ENCODE measurements at places on chromosomes 3 and 15.
A peak's percentile ranks its signal among the peaks of the same experiment; 100 is the strongest.

- DNase-seq = no peak
Measured at GRCh38 chr3:18830087-18830486, 318.2 kb upstream of the KCNH8 start.

DNA sequence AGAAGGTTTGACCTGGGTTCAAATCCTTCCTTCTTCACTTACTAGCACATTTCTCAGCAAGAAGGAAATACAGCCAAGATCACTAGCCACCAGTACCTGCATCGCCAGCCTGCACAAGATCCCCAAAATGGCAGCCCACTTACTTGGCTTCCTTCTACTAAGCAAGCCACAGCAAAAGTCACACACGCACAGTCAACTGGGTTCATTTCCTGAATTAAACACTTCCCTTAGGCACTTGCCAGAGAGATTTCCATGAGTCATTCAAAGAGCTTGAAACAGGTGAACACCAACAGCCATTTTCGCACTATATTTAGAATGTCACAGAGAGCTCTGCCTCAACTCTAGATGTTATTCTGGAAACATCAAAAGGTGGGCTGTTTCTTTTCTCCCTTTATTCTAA lies 42.6 kb downstream of the MGLL start:
- DNase-seq = no peak

DNA sequence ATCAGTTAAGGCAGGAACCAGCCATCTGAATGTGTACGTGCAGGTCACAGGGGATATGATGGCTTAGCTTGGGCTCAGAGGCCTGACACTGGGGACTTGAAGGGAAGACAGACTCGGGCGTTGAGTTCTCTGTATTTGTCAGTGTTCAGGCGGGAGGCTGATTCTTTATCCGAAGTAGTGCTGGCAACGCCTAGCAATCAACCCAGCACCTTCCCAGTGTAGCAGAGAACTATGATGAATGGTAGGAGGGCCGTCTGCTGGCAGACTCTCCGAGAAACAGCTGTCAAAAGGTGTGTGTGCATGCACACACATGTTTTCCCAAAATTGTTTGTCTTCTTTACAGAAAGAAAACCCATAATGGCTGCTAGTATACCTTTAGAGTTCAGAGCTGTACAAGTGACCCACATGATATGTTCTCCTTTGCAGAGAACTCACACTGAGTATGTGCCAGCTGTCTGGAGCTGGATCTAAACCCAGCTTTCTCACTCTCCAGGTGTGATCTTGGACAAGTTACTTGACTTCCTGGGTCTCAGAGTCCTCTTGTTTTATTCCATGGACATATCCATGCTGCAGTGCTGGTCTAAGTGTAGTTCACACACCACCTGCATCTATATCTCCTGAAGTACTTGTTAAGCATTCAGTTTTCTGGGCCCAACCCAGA lies 74.5 kb upstream of the LARS2 start:
- DNase-seq = no peak

DNA sequence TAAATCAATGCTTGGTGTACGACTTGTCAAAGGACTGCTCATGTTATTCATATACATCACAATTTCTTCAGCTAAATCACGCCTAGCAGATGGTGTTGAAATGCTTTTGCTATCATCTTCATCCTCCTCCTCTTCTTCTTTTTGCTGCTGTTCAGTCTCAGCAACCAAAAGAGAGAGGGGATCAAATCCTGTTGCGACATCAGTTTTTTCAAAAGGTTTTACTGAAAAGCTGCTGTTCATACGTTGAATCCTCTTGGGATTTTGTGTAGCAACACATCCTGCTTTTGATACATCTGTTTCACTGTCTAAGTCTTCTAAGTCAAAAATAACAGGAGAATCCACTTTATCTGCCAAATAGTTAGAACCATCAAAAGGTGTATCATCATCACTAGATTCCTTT lies 69.0 kb downstream of the SLC24A1 start:
- DNase-seq = no peak

DNA sequence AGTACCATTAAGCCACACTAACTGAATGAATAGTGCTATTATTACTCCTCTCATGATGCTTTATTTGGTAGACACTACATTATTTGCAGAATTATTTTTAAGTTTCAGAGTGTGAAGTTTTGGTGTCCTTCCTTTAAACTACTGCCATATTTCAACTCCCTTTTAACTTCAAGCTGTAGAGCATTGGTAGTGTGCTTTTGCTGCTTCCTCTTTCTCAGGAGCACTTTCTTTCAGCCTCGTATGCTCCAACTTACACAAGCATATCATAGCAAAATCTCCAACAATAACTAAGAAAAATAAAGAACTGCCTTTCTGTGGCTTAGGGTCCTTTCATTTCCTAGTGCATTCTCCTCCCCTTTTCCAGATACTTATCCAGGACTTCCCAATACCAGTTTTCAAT lies 476.4 kb upstream of the AGTR1 start:
- DNase-seq = no peak

- peak; percentile 4 for DNase-seq
Measured at GRCh38 chr15:88630141-88630721, 8.6 kb upstream of the ISG20 start.

DNA sequence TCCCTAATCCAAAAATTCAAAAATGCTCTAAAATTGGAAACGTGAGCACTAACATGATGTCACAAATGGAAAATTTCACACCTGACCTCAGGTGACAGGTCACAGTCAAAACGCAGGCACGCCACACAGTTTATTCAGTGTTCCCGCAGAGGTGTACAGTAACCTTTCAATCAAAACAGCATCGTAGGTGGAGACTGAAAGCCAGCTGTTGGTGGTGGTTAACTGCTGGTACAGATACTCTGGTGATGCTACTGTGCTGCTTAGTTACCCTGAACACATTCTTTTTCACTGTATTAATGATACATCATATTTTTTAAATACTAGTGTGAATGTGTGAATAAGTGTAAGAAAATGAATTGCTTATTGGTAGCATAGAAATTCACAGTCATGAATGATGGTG lies 23.8 kb downstream of the RAB11A start:
- DNase-seq = no peak

GRCh38 chr3:146250449-146251382 lies at the start of gene PLSCR4:
PLSCR4 (minus strand) TSS chr3:146251105; CDS start chr3:146222071, 29,034 bp downstream.
- DNase-seq = peak; percentile 1

- DNase-seq = peak; percentile 16
Measured at GRCh38 chr3:152834776-152835600, at the start of gene P2RY1. P2RY1 (plus strand) TSS chr3:152835131; CDS start chr3:152835783, 652 bp downstream.

DNA sequence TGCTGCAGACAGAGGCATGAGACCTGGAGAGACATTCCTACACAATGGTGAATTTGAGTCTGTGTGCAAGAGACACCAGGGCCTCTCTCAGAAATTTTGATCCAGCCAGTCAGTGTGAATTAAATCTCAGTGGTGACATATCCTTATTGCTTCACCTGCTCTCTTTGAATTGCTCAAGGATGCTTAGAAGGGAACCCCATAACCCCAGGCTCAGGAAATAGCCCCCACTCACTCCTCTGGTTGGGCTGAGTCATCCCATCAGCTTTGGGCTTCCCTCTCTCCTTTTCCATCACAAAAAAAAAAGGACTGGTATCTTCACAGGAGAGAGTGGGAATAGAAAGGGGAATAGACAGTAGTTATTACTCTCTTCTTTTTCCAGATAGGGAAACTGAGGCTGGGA lies 33.0 kb upstream of the LARS2 start:
- no peak for DNase-seq

GRCh38 chr3:33645060-33645647 lies 72.9 kb downstream of the CLASP2 start:
- DNase-seq = peak; percentile 54

DNA sequence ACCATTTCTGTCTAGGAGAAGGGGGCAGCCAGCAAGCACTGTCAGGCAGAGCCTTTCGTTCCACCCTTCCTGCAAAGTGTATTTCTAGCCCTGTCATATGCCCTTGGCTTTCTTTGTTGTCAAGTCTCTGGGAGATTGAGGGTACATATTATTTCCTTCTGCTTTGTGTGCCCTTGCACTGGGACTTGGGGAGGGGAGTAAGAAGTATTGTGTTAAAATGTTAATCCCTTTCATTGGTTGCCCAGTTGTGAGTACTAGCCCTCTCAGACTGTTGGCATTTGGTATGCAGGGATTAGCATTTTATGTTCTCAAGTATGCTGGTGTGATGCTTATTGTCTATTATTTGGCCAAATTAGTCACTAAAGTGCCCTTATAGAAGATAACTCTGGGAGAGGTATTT lies 63.9 kb downstream of the RBM6 start:
- no peak for DNase-seq

GRCh38 chr3:195115600-195116406 lies 155.2 kb downstream of the XXYLT1 start:
- no peak for DNase-seq

GRCh38 chr15:60612400-60613048 lies 133.6 kb upstream of the ICE2 start:
- DNase-seq = no peak

DNA sequence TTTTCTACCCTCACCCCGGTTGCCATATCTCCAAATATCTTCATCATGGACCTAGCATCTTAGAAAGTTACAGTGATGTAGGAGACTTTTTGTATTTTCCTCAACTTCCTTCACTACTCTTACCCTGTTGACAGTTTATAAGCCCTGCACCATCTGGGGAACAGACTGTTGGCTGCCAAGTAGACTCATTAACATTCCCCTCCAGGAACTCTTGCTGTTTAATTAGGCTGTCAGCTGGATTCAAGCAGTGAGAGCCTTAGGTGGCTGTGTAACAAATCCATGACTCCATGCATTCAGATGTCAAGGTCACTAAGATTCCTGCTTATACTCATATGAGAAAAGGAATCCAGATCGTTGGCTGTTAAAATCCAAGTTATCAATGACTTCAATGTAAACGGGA lies 198.3 kb downstream of the NAALADL2 start:
- DNase-seq = no peak

DNA sequence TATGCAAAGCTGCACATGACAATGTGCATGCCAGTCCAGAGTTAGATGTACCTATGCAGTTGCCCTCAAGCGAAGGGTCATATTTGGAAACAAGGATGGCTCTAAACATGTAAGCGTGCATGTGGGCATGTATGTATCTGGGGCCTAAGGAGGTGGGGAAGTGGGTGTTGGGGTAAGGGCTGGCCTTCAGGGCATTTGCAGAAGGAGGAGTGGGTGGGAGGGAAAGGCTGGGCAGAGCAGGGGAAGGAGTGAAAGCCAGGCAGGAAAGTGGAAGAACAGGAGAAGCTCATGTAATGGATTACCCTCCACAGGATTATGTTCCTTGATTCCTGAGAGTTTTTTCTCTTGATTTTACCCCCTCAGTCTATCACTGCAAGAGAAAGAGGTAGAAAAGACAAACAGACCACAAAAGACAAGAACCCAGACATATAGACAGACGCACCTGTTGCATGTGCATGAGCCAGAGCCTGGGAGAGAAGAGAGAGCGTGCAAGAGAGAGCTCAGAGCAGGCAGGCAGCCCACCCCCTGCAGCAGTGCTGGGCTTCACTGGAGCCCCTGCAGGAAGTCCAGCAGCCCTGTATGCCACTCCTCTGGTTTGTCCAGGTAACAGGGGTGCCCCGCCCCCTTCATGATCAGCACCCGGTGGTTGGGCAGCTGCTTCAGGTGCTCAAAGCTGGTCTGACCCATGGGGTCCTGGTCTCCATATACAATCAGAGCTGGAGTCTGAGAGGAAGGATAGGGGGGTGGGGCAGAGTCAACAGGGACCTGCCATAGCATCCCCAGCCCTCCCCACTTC lies 1.8 kb upstream of the PCBP4 start:
- no peak for DNase-seq

GRCh38 chr3:12886106-12886679 lies 44.8 kb upstream of the RPL32 start:
- DNase-seq = no peak

GRCh38 chr3:108602935-108603294 lies 13.4 kb downstream of the DZIP3 start:
- no peak for DNase-seq

DNA sequence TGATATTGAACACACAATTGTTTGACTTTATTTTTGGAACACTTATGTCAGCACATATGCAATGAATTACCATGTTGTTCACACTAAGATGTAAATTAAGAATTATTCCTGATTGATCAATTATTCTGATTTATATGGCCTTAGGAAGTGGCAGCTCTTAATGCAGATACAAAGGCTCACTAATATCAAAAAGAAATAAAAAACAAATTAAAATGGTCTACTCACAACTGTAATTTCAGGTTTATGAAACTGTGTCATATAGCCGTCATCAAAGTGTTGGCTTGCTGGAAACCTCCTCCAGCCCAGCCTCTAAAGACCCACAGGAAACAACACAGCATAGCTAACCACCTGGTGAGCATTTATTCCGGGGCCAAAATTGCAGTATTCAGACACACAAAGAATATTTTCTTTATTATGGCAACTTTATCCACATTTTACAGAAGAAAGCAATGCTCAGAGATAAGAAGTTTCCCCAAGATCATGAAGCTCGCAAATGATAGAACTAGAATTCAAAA lies 33.4 kb downstream of the PDZRN3 start:
- no peak for DNase-seq

DNA sequence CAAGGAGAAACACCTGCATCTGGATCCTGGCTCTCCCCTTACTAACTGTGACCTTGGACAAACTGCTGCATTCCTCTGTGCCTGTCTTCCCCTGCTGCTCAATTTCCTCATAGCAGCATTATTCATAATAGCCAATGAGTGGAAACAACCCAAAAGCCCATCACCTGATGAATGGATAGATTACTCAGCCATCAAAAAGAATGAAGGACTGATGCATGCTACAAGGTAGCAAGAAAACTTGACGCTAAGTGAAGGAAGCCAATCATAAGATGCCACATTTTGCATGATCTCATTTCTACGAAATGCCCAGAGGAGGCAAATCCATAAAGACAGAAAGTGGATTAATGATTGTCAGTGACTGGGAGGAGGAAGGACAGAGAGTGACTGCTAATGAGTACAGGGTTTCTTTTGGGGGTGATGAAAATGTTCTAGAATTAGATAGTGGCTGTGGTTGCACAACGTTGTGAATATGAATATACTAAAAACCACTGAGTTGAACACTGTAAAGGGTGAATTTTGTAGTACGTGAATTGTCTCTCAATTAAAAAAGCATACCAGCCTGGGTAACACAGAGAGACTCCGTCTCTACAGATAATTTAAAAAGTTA lies 11.2 kb downstream of the IGDCC4 start:
- no peak for DNase-seq

- DNase-seq = no peak
Measured at GRCh38 chr15:83848315-83849050, 194.6 kb downstream of the ADAMTSL3 start.

DNA sequence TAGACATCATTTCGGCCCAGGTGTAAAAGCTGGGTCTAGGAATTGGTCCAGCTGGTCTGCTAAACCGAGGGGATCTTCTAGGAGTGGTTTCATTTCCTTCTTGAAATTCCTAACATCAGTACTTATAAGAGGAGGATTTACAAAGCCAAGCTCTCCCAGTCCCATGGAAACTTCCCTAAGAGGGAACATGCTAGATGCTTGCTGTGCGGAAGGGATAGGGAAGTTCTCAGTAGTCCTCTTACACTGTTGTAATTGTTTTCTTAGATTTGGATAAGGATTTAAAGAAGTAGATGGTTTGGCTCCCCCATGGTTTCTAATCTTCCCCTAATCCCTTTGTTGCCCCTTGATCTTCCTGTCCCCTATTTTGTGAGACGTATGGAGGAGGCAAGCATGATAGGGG lies 89.7 kb upstream of the XCR1 start:
- no peak for DNase-seq

GRCh38 chr3:134636406-134636805 lies 14.4 kb downstream of the KY start:
- DNase-seq = no peak

All from CD4-positive, alpha-beta T cell treated with Interleukin-12 subunit alpha and Interleukin-12 subunit beta, for 1 hour (primary cell).